NCI-H510A treated with DMSO at 0.1 percent for 48 hours (cell line): ENCODE measurements at places on chromosomes 4 and X.

GRCh38 chr4:131644619-131645018, 1504.5 kb upstream of the PCDH10 start:
- no peak for DNase-seq

DNA sequence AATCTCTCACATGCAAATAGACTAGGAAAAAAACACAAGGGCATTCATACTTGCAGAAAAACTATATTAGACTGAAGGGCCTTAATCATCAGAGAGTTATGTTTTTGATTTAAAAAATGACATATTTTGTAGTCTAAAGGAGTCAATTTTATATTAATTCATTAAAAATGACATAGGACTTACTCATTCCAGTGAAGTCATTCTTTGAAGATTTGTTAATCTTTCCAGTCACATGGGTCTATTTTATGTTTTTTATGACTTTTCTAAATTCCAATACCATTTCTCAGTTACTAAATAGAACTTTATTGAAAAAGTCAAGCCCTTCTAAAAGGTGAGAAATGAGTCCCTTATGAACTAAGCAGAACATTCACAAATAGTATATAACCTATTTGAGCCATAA, 743.8 kb upstream of the INTU start:
- DNase-seq: no peak

DNA sequence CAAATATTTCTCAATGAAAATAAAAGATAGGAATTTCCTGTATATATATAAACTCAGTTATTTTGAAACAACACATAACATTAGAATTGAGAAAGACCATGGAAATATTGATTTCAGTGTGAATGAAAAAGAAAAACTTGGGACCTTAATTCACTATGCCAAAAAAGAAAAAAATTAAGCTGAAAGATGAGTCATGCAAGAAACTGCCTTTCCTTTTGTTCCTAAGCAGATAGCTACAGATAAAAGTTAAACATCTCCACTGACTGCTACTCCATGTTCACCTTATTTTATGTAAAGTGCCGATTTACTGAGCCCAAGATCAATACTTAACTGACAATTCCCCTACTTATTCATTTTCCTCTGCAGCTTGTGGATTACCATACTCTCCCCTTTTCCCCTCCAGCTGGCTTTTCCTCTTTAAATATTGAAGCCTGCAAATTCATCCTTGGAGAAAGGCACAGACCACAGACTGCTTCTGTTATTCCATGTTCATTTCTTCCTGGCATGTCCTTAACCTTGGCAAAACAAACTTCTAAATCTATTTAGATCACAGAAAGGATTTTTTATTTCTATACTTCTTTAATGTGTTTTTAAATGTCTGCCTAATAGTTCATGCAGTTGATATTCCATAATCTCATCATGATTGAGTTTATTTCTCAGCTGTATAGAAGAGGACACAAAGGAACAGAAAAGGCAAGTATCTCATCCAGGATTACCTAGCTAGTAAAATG, 40.5 kb upstream of the YTHDC1 start:
- DNase-seq: no peak

DNA sequence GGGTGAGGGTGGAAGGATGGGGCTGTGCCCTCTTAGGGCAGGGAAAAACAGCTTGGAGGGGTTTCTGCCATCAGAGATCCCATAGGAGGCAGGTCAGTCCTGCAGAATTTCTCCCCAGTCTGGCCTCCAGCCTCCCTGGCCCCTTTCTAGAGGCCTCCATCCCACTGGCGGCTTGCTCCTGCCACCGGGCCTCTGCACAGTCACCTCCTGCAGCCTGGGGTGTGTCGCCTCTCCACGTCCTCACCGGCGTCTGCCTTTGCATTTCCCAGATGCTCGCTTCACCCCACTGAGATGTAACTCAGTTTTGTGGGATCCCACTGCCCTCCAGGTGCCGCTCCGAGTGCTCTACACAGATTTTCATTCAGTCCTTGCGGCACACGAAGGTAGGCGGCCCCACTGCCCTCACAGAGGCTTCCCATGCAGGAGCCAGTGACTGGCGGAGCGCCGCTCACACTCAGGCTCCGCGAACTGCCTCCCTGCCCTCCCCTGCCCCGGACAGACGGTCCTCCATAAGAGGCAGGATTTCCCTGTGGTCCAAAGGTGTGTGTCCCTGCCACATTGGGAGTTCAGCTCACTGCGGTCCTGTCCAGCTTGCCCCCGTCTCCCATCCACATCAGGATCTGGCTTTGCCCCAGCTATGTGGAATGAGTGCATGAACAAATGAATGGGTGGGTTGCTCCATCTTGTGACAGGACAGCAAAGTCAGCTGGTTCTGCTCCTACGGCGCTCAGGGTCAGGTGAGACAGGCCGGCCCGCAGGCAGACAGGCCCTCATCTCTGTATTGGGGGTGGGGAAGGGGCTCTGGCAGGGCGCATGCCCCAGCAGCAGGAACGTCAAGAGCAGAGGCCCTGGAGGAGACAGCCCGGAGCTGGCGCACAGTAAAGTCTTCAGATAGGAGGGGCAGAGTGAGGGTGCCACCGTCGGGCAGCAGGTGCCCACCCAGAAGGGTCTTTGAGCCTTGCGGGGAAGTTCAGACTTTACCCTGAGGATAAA, 2.7 kb upstream of the TMEM271 start:
- DNase-seq: no peak

DNA sequence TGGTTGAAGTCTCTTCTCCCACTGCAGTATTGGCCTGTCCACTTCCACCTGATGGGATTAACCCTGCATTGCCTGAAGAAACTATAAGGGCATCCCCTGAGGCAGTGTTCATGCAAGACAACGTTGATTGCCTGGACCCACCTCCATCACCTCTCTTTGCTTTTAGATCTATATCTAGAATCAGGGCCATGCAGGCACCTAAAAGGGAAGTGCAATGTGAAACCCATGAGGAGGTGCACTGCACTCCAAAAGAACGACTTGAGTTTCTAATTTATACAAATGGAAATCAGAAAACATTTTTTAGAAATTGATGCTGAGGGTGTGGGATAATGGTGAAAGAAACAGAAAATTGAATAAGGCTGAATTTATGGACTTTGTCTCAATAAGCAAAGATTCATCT, 694.4 kb downstream of the TRAM1L1 start:
- DNase-seq: no peak

GRCh38 chrX:10773318-10773717, 152.9 kb upstream of the MID1 start:
- DNase-seq: no peak

DNA sequence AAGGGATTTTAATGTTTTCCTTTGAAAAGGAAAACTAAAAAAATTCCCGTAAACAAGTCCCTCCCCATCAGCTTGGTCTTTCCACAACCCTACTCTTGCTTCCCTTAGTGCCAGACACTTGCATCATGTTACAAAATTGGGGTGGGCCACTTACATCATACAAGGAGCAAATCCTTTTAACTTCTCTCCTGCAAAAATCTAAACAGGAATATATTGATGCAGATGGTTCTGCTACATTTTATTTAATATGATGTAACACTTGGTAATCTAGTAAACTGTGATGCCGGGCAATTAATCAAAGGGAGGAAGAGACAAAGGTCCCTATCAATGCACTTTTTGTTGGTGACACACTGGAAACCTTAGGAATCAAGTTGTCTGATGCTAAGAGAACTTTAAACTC, 125.3 kb downstream of the UBE2K start:
- no peak for DNase-seq

- DNase-seq: no peak
Measured at GRCh38 chr4:174037049-174037448, 246.4 kb downstream of the FBXO8 start.

GRCh38 chrX:18661273-18661672, 10.6 kb downstream of the RS1 start:
- DNase-seq: no peak

DNA sequence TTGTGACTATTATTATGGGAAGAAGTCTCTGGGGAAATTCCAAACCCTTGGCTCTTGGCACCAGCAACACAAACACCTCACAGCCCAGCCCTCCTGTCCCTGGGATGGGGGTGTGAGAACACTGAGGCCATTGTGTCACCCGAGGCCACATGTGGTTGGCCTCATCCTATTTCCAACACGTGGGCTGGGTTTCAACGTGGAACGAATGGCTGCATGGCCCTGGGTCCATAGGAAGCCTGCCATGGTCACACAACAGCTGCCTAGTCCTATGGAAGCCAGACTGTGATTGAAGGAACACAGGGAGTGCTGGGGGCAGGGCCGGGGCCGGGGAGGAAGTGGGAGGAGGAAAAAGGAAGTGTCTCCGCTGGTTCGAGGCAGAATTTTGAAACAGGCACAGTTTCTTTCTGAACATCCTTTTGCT, 10.0 kb downstream of the CLCN4 start:
- DNase-seq: no peak
